ENCODE measurements at places on chromosomes 13 and 19.
A peak's percentile ranks its signal among the peaks of the same experiment; 100 is the strongest.

- DNase-seq = no peak
Observed at GRCh38 chr19:1824252-1824622, 12.2 kb upstream of the ATP8B3 start.

DNA sequence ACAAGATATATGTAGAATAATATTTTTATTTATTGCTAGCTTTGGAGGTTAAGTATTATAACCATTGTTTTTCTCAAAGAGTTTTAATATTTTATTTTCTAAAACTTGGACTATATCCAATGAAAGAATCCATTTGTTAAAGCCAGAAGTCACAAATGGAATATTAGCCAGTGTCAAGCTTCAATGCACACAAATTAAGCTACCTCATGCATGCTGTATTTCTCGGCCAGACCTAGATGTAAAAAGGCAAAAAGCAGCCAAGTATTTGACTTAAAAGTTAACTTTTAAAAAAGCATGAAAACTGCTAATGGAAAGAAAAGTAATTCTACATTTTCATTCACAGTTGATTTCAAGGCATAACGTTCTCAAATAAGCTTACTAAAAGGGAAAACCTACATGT, 160.0 kb upstream of the ATXN8OS start:
- DNase-seq = no peak

- DNase-seq = no peak
Observed at GRCh38 chr13:109671919-109672318, 114.5 kb downstream of the IRS2 start.

- no peak for DNase-seq
Observed at GRCh38 chr13:84566780-84567179, 684.5 kb upstream of the SLITRK1 start.

DNA sequence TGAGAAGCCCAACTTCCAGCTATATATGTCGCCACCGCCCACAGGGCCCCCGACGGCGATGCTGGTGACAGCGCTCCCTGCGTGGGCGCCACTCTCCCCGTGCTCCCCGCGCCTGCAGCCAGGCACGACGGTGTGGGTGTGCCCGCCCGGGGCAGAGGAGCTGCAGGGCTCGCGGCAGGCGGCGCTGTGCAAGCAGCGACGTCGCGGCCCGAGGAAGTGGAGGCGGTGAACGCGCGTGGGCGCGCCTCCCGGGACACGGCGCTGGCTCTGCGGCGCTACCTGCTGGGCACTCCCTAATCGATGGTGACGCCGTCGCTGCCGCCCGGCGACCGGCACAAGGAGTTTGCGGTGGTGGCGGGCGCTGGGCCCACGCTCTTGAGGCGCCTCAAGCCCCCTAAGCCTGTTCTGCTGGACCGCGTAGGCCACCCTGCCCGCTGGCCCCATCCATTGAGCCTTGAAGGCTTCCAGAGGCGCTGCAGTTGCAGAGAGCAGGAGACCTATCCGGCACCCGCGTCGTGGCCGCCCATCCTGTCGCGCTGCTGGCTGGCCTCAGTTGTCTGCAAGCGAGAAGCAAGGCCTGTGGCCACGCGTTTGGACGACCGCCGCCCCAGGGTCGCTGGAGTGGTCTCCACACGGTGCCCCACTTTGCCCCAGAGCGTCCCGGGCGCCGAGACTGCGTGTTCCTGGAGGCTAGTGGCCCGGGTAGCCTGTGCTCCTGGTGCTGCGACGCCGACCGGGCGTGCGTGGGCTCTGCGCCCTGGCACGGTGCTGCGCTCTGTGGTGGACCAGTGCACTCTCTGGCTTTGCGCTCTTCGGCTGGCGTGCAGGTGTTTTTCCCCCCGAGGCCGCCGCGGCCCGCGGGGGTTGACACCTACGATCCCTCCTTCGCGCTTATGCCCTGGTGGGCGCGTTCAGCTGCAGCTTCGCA, 23.1 kb downstream of the LRFN3 start:
- peak; percentile 68 for DNase-seq

GRCh38 chr13:71663431-71663830, 203.6 kb downstream of the DACH1 start:
- DNase-seq = no peak

- DNase-seq = no peak
Observed at GRCh38 chr19:30649934-30650614, 277.9 kb downstream of the ZNF536 start.
